ACHN (cell line): ENCODE measurements at places on chromosomes 16 and 17.

DNA sequence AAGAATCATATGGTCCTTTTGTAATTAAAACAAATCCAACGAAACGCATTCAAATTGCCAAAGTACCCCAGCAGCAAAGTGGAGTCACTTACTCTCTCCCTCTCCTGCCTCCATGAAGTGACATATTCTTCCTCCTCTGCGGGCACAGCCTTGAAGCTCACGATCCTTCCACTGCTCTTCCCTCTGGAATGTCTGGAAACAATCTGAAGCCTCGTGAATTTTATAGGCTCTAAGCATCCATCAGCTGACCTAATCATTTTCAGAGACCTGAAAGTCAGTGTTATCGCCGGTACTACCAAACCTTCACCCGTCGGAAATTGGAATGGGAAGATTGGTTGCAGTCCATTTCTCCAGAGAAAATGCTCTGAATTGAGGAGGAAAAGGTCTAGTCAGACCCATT lies 134.5 kb upstream of the FOXF1 start:
- no peak for DNase-seq

DNA sequence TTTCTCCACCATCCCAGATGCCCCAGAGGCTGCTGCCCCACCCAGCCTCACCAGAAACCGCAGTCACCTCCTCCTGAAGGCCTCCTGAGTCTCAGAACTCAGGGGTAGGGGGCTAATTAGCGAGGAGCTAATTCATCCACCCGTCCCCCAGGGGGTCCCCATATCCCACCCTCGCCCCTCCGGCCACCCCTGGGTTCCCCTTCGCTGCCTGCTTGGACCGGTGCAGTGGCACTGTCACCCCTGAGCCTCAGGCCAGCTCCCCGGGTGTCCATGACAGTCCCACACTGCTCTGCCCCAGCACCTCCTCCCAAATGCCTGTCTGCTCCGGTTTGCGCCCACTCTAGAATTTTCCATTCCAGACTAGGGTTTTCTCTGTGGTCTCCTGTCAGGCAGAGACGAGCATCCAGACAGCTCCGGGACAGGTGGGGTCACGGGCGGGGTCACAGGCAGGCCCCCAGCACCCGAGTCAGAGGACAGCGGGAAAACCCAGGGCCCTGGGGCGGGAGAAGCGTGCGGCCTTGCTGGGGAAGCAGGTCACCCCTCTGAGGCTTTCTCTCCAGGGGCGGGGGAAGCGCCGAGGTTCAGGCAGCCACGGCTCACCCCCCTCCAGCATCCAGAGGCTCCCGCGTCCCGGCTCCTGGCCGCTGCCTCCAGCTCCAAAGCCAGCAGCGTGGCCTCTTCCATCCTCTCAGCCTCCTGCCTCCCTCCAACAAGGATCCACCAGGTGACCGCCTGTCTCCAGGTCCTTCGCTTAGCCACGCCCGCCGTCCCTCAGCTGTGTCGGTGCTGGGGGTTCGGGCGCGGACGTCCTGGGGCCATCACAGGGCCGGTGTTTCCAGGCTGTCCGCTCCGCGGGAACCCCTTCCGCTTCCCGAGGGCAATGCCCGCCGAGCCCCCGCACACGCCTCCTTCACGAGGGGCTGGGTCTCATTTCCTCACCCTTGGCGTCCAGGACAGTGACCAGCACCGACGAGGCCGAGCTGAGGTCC lies 3.1 kb upstream of the PERCC1 start:
- DNase-seq, result no peak

DNA sequence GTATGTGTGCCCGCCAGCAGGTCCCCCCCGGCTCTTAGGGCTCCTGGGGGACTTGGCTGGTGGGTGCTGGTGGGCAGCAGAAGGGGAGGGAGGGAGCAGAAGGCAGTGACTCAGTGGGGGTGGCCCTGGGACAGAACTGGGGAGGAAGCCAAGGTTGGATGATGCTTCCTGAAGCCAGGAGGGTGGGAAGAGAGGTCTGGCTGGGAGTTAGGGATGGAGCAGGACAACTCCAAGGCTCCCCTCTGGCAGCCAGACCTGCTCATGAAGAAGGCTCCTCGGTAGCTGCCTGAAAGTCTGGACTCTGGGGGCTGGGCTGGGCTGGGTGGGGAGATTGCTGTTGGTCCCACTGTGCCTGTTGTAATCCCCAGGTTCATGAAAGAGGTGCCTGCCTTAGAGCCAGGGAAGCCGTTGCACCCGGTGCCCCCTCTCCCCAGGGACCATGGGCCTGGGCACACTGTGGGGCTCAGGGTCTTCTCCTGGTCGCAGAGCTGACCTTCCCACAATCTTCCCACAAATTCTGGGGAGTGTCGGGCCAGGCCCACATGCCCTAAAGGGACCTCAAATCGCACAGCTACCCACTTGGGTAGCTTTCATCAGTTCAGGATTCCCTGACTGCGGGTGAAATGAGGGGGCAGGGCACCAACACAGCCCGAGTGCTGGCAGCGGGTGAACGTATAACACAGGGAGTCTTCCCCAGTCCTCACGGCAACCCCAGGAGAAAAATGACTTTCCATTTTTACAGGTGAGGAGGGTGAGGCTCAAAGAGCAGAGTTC lies 1.1 kb upstream of the PLEKHG4 start:
- DNase-seq, result peak; percentile 80

DNA sequence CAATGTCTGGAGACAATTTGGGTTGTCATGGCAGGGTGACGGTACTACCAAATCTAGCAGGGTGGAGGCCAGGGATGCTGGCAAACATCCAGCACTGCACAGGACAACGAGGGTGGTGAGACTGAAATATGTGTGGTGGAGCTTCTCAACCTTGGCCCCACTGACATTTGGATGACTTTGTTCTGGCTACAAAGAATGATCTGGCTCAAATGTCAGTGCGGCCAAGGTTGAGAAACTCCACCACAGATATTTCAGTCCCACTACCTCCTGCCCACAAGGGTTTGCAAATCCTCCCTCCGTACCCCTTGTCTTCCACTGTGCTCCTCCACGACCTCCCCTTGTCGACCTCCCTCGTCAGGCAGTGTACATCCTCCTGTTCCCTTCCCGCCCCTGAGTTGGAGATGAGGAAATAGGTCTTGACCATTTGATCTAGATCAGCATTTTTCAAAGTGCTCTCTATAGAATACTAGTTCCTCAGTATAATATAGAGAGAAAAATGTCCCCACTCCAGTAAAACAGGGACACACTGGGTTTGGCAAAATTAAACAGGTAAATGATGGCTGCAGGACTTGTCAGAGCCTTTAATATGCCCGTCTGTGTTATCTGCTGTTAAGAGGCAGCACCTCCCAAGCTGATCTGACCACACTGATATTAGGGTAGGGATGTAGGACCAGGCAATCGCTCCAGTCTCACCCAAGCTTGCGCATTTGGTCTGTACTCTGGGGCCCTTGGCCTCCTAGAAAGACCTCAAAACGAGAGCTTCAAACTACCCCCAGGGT lies 6.8 kb downstream of the OSGIN1 start:
- DNase-seq, result no peak

GRCh38 chr17:38424297-38424972 lies 3.8 kb upstream of the ARHGAP23 start:
- DNase-seq, result no peak

DNA sequence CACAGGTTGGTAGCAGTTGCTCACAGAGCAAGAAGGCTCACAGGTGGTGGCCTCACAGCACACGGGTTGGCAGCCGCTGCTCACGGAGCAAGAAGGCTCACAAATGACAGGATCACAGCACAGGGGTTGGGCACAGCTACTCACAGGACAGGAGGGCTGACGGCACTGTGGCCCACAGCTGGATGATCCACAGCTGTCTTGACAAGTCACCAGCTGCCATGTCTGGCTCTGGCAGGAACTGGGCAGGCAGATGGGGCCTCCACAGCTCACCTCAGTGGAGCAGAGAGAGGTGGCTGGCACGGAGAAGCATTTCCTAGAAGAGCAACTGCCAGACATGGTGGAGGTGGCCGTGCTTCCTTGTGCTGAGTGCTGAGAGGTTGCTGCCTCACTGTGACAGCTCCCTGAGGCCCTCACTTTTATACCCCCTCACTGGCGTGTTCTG lies at the start of gene KRTAP16-1:
TSS of gene KRTAP16-1 (minus strand) at position 392 of the 442 bp plus-strand sequence. CDS start at position 336, 56 bp downstream.
- no peak for DNase-seq

DNA sequence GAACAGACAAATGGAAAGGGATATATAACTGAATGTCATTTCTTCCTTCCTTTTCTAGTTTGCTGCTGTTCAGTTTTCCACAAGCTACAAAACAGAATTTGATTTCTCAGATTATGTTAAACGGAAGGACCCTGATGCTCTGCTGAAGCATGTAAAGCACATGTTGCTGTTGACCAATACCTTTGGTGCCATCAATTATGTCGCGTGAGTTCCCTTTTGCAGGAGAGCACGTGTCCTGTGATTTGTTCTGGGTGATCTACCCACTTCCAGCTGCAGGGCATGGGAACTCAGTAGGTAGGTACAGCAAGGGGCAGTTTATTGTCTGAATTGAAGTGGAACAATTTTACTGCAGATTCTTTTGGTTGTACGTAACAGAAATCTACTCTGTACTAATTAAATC lies 8.8 kb downstream of the ITGAL start:
- DNase-seq, result no peak

- DNase-seq, result peak; percentile 84
These were observed 34.8 kb downstream of the SOST start for GRCh38 chr17:43723697-43724359.

- DNase-seq, result peak; percentile 92
These were observed 20.2 kb downstream of the NGFR start for GRCh38 chr17:49515196-49515770.

DNA sequence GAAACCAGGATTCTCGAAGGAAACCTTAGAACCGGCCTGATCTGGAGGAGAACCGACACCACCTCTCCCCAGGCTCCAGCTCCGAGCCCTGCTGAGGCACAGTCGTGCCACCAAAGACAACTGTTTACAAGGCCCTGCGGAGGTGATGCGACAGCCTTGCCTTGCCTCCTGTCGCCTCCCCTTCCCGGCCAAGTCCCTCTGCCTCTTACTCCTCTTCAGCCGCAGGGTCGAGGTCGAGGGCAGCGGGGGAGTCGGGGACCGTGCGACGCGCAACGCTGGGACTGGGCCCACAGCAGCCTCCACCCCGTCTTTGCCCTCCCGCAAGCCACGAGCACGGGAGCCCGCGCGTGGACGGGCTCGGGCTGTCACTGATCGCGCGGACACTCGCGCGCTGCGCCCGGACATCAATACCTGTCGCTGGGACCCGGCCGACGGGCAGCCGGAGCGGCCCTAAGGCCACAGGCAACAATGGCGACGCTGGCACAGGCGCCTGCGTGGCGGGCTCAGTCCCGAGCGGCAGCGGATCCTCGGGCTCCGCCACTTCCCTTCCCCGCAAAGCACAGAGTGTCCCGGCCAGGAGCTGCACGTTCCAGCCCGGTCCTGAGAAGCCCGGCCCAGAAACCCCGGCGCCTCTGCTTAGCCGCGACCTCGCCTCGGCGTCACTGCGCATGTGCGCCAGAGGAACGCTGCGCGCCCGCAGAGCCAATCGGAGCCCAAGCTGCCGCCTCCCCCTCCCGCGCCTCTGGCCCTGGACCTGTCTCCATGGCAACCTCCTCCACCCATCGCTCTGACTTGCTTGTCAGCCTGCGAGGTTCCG lies at the start of gene ZNF287:
TSS of gene ZNF287 (minus strand) at position 664 of the 817 bp plus-strand sequence. CDS start 1,473 bp downstream, outside the sequence.
- peak; percentile 71 for DNase-seq

DNA sequence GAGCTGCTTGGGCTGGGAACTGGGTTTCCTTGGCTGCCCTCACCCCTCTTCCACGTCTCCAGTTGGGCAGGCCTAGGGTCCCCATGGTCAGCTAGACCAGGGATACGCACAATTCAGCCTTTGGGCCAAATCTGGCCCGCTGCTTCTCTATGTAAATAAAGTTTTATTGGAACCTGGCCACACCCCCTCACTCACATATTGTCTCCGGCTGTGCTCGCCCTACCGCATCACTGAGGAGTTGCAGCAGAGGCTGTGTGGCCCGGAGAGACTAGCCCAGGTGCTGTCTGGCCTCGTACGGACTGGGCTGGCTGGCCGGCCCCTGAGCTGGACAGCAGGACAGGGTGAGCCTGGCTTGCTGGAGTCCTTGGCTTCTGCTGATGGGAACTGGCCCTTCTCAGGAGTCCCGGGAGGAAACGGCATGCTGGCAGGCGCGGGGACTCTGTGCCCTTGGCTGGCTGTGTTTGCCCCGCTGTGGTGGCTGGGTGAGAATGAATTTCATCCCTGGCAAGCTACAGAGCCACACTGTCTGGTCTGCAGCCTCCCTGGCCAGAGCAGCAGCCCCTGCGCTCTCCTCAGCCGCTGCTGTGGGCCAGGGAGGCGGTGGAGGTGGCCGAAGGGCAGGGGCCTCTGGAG lies 82.0 kb downstream of the ENGASE start:
- DNase-seq, result no peak

DNA sequence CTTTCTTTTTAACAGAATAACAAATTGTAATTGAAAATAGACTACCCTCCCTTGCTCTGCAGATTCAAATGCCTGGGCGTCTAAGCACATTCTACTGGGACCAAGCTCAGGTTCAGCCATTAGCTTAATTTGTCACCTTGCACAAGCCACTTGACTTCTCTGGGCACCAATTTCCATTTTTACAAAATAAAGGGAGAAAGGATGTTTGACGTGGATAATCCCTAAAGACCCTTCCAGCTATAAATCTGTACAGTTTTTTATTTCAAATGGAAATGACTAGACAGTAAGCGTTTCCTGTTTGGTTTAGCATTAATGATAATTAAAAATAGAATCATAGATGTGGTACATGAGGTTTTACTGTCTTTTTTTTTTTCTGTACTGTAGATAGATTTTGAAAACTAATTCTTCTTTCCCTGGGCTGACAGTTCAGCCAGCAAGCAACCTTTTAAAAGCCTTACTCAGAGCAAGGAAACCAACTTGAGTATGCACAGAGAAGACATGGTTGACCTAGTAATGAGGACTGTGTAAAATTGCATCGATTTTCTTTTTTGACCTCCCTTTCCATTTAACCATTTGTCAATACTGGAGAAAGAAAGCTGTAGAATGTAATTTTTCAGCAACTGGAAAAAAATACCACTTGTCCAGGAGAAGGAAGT lies 1329.5 kb upstream of the CDH8 start:
- no peak for DNase-seq

GRCh38 chr17:10276436-10276835 lies 78.0 kb upstream of the GAS7 start:
- no peak for DNase-seq

- no peak for DNase-seq
These were observed 176.5 kb downstream of the SEC14L1 start for GRCh38 chr17:77317091-77317750.

GRCh38 chr17:30443721-30444120 lies 33.5 kb upstream of the GOSR1 start:
- no peak for DNase-seq

DNA sequence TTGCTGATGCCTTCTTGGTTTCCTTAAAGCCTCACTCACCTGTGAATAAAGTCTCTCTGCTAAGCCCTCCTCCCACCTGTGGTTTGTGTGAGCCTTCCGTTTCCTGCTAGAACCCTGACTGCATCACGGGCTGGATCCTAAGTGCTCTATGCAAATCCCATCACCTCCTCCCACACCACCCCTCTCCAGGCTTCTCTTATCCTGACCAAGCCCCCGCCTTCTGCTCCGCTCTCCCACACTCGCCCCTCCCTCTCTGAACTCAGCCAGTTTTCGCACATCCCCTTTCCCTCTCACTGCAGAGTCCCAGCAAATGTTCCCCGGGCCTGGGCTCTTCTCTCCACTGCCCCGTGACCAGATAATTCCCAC lies 51.8 kb downstream of the PIMREG start:
- DNase-seq, result no peak

GRCh38 chr17:39750131-39751015 lies 12.6 kb downstream of the GRB7 start:
- DNase-seq, result no peak

- DNase-seq, result no peak
These were observed 64.9 kb downstream of the ITFG1 start for GRCh38 chr16:47395733-47396498.

GRCh38 chr17:80790021-80790765 lies 201.4 kb upstream of the CHMP6 start:
- no peak for DNase-seq
